ENCODE measurements at places on chromosomes 3 and 15.

DNA sequence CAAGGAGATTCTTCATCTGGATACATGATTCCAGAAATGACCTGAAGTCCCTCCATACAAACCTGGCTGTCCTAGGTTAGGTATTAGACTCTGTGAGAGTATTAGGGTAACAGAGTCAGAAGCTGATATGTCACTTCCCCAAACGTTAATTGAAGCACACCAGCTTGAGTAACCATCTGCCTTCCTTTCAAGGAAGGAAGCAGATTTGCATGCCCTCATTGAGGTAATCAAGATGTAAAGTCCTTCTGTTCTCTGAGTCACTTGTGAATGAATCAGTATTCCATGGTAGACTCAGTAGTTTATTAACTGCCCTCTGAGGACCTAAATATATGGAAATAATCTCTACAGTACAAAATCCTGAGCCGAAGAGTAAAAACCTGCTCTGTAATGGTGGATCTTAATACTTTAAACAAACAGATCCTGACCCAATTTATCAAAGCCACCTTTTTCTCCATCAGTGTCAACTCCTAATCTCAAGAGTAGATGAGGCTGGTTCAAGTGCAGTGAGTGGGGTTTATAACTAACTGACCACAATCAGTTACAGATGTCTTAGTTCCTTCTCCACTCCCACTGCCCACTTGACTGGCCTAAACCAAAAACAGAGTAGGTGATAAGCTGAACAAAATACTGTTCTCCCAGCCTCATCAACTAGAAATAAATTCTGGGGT, 246.2 kb upstream of the CHRM5 start:
- no peak for DNase-seq

- DNase-seq = no peak
Observed at GRCh38 chr3:114632757-114633424, 339.1 kb downstream of the TIGIT start.

- no peak for DNase-seq
Observed at GRCh38 chr3:179113903-179114302, 34.3 kb upstream of the PIK3CA start.

DNA sequence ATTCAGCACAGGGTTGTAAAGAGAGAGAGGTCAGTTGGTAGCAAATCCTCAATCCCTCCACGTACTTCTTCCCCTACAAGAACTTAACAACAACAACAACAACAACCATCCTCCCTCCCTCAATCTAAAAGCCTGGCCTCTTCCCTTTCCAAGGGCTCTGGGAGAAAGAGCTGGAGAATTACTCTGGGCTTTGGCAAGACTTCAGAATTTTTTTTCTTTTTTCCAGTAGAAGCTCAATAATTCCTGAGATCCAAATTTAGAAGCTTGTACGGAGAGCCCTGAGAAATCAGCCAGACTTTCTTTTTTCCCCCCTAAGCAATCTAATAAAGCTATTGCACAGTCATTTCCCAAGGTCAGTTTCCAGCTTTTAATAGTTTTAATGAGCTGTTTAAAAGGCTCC, 95.8 kb upstream of the CACNA2D3 start:
- DNase-seq = no peak

DNA sequence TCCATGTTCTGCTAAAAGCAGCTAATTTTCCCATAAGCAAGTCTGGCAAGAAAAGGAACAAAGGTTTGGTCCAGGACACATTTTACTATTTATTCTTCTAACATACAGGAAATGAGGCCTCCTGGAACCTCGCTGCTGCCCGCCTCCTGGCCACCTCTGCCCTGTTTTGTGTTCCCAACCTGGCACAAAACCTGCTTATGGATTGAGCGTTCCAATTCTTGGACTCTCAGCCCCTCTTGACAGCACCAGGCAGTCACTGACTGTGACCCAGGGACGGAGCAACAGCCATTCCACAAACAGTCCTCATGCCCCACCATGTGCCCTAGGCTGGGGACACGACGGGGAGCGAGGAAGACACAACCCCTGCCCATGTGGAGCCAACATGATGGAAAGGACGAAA, 11.6 kb upstream of the SSUH2 start:
- no peak for DNase-seq

- DNase-seq = no peak
Observed at GRCh38 chr3:28317438-28318022, 31.0 kb upstream of the ZCWPW2 start.

- no peak for DNase-seq
Observed at GRCh38 chr3:108202080-108202479, 20.1 kb downstream of the IFT57 start.

DNA sequence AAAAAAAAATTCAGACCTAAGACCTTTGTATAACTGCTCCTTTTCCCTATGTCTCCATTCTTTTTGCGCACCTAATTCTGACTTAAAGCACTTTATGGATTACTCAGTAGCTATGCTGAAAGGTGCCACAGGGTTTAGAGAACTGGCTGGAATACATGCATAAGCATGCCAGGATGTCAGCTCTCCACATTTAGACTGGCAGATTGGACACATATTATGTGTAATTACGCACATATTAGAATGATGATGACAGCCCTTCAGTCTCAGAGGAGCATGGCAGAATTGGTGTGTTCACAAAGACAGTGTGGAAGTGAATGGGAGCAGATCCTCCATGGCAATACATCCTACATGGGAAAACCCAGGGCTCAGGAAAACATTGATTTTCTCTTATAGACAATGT, 108.1 kb upstream of the LSAMP start:
- DNase-seq = no peak

GRCh38 chr3:14129296-14129695, 4.4 kb downstream of the TMEM43 start:
- no peak for DNase-seq
